ENCODE measurements at places on chromosomes 2 and 18.

- no peak for DNase-seq
These were observed 53.8 kb downstream of the SUMO1 start for GRCh38 chr2:202184557-202184956.

DNA sequence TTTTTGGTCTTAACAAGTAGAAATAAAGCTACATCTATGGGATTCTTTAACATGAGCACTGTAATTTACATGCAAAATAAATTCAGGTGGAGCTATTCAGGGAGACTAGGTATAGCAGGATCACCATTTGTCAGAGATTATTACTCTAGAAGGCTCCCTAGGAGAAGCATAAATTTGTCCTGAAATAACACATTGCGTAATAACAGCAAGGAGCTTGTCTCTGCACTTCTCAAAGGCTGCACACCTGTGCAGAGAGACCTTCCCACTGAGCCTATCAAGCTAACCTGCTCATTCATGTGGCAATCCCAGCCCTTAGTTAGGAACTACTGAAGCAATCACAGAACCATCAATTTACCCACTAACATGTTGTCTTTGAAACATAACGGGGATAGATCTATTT is 437.4 kb upstream of the MC4R start:
- DNase-seq = no peak

DNA sequence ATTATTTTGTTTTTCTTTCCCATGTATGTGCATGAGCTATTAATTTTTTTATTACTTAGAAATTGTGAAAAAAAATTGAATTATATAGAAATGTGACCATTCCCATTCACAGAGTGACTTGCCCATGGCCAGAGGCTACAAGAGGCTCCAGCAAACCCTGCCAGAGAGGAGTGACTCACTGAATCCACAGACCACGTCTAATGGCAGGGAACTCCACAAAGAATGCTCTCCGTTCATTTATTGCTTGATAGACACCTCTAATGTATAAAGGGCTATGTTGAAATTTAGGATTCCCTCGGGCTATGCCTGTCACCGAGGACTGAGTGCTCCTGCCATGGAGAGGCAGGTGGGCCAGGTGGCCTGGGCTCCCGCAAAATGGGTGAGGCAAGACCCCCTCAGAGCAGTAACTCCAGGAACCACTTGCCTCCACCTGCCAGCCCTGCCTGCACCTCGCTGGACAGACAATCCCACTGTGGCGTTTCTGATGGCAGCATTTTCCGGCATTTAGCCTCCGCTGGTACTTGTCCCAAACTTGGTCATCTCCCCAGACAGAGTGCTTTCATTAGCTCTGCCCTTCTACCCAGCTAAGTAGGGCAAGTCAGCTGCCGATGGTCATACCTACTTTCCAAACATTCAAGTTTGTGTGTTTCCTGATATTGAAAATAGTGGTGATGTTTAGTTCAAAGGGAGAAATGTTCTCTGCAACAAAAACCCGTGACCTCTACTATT is 200.3 kb downstream of the PRKCE start:
- DNase-seq = no peak

DNA sequence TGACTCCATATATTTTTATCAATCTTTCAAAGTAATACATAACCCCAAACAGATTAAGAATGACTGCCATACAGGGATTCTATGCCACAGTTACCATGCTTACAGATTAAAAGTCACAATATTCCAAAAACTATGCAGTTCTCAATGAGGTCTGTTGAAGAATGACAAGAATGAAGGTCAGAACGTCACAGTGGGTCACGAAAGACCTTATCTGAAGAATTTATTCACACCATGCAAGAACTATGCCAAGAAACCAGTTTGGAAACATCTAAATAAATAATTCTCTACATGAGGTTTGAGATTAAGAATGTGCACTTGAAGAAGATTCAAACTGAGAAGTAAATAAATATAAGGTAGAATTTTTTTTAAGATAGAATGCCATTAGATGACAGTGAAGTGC is 253.3 kb downstream of the EXOC6B start:
- no peak for DNase-seq

DNA sequence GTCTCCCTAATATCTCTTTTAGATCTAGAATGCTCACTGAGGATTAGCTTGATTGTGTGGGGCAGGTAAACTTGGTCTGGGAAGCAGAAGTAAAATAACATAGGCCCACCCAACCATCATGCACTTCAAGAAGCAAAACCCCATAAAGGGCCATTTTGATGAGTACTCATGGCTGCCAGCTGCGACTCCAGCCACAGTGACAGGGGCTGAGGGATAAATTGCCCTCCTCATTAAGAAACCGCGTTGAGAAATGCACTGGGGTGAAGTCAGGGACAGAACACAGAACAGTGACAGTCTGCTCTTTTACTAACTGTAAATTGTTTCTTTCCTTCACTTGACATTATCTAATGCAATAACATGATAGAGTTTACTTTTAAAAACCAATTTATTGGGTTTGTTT is 60.2 kb downstream of the RND3 start:
- DNase-seq = no peak

- no peak for DNase-seq
These were observed 1600.0 kb upstream of the ACVR2A start for GRCh38 chr2:146244830-146245229.

DNA sequence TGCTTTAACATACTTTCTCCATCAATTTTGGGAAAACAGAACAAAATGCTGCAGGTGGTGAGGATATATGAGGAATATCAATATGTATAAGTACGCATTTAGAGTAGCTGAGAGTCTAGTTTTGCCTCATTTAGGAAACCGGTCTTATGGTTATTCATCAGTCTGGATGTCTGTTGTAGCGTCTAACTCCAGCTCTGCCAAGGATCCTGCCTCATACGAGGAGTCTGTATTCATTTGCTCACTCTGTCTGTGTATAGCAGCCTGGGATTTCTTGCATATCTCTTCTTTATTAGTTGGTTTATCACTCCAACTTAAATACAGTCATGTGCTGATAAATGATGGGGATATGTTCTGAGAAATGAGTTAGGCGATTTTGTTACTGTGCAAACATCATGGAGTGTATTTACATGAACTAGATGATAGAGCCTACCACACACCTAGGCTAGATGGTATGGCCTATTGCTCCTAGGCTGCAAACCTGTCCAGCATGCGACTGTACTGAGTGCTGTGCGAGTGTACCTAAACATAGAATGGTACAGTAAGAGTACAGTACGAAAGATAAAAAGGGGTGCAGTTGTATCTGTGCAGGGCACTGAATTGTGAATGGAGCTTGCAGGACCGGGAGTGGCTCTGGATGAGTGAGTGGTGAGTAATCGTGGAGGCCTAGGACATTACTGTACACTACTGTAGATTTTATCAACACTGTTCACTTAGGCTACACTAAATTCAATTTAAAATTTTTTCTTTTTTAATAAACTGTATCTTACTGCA is 148.1 kb downstream of the ZNF407 start:
- no peak for DNase-seq

DNA sequence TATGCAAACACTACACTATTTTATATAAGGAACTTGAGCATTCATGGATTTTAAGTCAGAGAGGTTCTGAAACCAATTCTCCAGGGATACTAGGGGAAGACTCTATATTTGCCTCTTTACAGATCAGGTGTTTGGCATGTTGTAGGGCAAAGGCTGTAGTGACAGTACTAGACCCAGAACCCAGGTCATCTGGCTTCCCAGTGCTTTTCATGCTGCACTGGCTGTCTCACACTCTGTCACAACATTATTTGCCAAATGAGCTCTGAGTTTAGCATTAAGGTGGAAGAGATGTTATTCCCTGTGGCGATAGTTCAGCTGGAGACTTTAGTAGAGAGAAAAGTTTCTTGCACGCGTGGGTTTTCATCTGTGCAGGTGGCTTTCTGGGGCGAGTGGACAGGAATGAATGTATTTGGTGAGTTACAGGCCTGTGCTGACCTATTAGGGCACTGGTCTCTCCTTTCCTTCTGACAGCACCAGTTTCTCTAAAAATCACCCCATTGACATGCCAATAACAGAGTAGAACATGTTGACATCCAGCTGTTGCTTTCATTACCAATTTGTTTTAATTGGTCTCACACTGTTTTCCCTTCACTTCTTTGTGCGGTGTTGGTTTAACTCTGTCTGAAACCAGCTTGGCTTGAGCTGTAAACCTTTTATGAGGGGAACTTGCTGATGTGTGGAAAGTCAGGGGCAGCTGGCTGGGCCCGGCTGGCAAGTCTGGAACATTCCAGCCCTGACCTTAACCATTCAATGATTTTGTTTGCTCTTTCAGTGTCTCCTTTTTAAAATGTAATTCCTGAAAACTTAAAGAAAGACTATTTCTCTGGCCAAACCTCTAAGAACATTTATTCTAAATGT is 643.0 kb upstream of the FAM98A start:
- DNase-seq = no peak

- no peak for DNase-seq
These were observed 71.1 kb upstream of the SESTD1 start for GRCh38 chr2:179335732-179336131.

DNA sequence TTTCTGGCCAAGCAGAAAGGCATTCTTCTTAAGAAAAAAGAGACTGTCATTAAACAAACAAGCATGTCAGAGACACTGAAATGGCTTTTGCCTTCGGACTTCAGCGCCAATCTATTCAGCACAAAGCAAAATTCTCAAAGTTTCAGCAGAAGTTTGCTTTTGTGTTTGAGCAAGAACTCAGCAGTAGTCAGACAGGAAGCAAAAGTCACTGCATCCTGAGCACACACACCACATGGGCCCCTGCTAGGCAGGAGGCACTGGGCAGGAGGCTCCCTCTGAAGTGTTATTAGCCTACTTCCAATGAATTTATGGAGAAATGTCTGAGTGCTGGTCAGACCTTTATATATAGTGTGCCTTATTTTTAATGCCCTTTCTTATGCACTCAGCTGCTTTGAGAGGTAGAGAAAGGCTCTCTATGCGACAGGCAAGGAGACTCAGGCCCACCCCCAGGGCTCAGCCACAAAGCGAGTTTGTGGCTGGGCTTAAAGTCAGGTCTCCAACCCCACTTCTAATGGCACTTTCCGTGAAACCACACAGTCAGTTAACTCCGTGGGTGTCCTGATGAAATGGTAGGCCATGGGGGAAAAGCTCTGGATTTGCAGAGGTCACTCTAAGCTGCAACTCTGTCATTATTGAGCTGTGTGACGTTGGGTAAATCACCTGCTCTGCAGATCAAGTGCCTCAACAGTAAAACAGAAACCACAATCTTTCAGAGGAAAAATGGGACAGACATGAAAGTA is 161.0 kb upstream of the TMEM200C start:
- DNase-seq = no peak

DNA sequence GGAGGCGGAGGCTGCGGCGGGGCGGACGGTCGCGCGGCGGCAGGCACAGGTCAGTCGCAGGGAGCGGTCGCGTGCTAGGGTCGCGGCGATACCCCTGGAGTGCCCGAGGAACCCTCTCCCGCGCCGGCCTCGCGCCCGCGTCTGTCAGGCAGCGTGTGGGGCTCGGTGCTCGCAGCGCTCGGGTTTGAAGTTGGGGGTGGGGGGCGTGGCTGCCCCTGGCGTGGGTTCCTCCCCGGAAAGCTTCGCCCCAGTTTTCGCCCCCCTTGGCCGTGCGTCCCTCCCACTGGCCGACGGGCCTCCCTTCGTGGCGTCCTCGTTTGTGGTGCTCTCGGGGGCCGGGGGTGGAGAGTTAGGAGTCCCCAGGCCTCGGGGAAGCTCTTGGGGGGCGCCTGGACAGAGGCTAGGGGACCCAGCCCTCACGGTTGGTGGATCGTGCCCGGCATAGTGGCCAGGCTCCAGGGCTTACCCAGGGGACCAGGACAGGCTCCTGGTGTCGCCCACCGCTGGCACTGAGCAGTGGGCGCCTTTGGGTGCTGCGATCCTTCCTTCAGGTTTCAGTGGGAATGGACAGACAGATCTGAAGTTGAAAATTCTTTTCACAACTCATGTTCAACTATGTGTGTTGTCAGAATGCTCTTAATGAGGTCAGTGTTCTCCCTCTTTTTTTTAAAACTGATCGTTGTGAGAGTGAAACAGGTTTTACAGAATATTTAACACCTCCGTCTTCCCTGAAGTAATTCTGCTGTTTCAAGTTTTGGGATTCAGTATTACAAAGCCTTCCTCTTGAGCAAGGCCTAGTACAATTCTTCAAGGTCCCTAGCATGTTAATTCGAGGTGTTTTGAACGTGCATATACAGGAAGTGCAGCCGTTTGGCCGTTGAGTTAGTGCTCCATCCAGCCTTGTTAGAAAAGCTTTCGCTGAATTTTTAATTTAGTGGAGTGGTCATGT is 604 bp downstream of the RALBP1 start:
- DNase-seq = no peak

DNA sequence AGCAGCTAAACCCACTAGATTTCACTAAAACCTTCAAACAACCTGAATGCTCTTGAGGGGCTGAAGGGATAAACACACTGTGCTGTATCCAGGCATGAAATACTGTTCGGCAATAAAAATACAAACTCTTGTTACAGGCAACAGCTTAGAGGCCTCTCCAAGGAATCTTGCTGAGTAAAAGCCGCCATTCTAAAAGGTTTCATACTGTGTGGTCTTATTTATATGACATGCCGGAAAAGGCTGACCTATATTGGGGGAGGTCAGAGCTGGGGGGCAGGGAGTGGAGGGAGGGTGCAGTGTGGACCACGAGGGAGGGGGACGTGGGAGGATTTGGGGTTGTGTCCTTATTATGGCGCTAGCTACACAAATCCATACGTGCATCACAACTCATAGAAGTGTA is 136.2 kb downstream of the MBP start:
- DNase-seq = no peak

DNA sequence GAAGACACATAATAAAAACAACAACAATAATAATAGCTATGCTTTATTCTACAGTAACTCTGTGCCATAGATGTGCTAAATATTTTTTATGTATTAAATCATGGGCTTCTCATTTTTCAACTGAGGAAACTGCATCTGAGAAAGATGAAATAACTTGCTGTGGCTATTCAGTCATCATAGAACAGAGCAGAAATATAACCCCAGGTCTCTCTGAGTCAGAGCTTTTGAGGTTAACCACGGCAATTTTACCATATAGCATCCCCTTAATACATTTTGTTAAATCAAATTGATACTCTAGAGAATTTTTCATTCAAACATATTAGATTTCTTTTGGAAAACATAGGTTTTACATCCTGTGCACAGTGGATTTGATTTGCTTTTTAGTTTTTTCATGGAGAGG is 586.6 kb upstream of the KLHL29 start:
- DNase-seq = no peak

- DNase-seq = no peak
These were observed 56.6 kb downstream of the XIRP2 start for GRCh38 chr2:166944909-166945308.

GRCh38 chr2:14994721-14995120 is 362.2 kb downstream of the LRATD1 start:
- DNase-seq = no peak

- DNase-seq = no peak
These were observed 82.3 kb downstream of the ACVR2A start for GRCh38 chr2:147927053-147927588.

- DNase-seq = no peak
These were observed 526.9 kb downstream of the TMEM182 start for GRCh38 chr2:103288696-103289095.

GRCh38 chr2:28089486-28089885 is 199.0 kb downstream of the BABAM2 start:
- no peak for DNase-seq

All from WTC11 (cell line).